Placental pericyte (primary cell): ENCODE measurements at places on chromosomes 5 and 9. TPM values are rescaled to one million over a fixed set of nuclear protein-coding genes. Genes with fewer than 3 reads are reported as not detected.

The CDKN2B gene
- total RNA-seq: 77.2 and 97.2 TPM in 2 replicates

The MARCHF11 gene
- not detected in 2 replicates for total RNA-seq

The SCGB3A2 gene
- not detected in 2 replicates for total RNA-seq

The RRAGA gene
- 43.1 and 47.9 TPM in 2 replicates for total RNA-seq

The TTC1 gene
- 40.8 and 42.5 TPM in 2 replicates for total RNA-seq

The CD180 gene
- not detected in 2 replicates for total RNA-seq

The C9 gene
- total RNA-seq: 0.44 TPM in 1 of 2 replicates, not detected in the other

The EPB41L4B gene
- 0.14 and 0.44 TPM in 2 replicates for total RNA-seq
